RPMI7951 (cell line): ENCODE measurements at places on chromosomes 16 and 17. TPM values are rescaled to one million over a fixed set of nuclear protein-coding genes. Genes with fewer than 3 reads are reported as not detected.

DNA sequence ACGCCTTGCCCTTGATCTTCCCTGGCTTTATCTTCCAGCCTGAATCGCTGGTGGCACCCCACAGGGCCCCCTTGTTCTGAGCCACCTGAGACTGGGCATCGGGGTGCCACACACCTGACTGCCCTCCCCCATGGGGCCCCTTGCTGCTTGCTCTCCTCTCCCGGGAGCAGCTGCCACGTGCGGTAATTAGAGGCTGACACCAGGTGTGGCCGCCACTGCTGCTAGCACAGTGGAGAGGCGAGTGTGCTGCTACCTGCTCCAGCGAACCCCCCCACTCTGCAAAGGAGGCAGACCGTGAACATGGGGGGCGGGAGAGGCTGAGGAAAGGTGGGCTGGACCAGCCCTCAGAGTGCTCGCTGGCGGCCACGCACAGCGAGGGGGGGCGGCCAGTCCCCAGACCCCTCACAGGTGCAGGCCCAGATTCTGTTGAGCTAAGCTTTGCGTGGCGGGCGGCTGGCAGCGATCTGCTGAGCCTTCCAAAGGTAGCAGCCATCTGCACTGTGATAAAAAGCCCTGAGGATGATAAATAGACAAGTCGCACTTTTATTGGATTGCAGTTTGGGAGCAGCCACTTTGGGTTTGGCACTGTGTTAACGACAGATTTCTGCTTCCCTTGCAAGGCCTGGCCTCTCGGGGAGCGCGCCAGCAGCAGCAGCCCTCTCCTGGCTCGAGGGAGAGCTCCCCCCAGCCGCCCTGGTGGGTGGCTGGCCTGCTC is 167.9 kb upstream of the GSE1 start:
- no peak for DNase-seq

Gene BIRC5
- total RNA-seq: 157 and 160 TPM in 2 replicates

Gene SCNN1B
- not detected in 2 replicates for total RNA-seq

GRCh38 chr17:15431196-15431595 is 36.2 kb downstream of the CDRT4 start:
- no peak for DNase-seq

DNA sequence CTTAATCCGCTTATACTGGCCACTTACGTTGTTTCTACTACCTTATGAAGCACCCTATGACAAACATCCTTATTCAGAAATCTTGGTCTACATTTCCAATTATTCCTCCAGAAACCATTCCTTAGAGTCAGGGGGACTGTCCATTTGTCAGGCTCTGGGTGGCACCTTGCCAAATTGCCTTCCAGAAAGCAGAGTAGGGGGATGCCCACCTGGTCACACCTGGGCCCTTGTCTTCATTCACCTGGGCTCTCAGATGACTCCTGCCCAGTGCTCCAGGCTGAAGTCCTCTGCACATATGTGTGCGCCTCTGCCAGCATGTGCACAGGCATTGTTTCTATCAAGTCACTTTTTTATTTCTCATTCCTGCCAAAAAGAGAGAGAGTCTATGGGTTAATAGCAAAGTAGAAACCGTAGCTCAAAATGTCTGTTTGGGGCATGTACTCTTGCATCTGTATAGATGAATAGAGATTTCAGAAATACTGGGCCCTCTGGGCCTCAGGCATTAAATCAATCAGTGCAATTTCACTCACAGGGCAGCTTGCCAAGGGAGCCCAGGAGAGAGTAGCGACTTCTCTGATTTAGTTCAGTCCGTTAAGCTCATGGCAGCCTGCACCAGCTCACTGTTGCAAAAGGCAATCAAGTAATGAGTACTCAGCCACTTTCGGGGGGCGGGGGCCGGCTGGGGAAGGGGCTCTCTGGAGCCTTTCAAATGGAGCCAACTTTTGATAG is 104.7 kb downstream of the SOCS1 start:
- DNase-seq: no peak

Gene CCT6B
- 0.72 and 0.78 TPM in 2 replicates for total RNA-seq

GRCh38 chr17:2478458-2478857 is 33.2 kb downstream of the METTL16 start:
- DNase-seq: no peak

DNA sequence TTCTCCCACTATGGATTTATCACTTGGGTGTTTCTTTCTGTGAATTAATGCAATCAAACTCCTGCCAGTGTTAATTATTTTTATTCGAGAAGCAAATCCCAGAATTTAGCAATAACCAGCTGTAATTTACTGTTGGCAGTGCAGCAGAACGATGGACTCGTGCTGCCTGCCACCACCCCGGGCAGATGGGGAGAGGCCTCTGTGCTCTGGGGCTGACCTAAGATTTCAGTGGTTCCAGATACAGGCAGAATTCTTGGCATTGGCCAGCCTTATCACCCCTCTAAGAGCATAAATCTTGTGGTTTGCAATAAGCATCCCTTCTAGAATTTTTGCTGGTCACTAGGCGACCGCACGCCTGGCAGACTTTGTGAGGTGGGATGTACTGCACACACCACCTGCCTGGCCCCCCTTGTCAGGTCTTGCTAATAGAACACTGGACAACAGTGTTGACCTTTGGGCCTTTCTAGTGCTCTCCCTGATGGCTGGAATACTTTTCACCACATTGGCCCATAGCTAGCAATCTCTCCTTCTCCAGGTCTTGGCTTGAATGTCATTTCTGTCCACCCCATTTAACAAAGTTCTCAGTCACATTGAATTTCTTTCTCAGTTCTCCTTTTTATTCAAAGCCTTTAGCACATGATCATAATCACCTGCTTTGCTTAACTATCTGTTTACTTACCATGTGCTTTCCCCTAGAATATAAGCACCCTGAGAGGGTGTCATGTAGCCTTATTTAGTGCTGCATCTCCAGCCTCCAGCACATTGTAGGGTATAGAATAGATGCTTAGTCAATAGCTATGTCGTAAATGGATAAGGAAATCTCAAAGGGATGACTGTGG is 122.1 kb upstream of the DYNLRB2 start:
- DNase-seq: no peak

Gene MT1H
- total RNA-seq: not detected in 2 replicates

DNA sequence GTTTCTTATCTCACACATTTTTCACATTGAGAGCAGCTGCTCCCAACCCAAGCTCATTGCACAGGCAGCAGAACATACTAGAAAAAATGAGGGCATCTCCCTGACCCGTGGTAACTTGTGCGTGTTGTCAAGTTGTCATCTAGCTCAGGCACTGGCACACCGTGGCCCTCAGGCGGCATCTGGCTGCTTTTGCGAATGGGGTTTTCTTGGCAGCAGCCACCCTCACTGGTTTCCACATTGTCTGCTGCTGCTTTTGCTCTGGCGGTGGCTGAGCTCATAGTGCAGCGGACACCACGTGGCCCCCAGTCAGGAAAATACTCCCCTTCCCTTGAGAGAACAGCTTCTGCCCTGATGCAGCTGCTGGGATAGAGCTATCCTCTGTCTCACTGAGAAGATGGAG is 9.4 kb upstream of the TEDC2 start:
- no peak for DNase-seq

Gene PRMT7
- 23.3 and 30.8 TPM in 2 replicates for total RNA-seq

Gene TMEM114
- not detected in 2 replicates for total RNA-seq

- peak; percentile 51 for DNase-seq
Measured at GRCh38 chr17:57604771-57605674, 140.1 kb downstream of the CCDC182 start.

Gene MAP3K14
- 2.9 and 5.7 TPM in 2 replicates for total RNA-seq

DNA sequence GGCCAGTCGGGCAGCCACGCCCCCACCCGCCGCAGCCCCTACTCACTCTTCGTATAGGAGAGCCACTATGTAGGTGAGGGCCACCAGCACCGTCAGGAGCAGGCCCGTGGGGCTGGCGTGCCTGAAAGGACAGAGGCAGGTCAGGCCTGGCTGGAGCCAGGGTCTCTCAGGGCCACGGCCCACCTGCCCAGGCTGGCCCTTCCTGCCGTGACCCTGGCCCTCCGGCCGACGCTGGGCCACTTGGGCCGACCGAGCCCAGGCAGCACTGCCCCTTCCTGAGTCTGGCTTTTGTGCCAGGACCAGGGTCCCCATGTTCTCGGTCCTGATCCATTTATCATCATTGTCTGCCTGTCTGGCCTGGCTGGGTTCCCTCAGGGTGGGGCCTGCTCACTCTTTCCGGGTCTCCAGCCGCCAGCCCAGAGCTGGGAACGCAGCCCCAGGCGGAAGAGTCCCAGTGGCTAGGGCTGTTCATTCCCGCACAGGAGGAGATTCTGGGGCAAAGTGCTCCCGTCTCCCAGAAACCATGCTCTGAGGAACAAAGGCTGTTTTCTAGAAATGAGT is 10.1 kb upstream of the RASD1 start:
- no peak for DNase-seq

Gene COPRS
- total RNA-seq: 148 and 171 TPM in 2 replicates

- no peak for DNase-seq
Measured at GRCh38 chr16:2709588-2709984, 10.4 kb downstream of the PRSS27 start.

GRCh38 chr16:84209989-84210388 is 19.0 kb downstream of the ADAD2 start:
- no peak for DNase-seq

- DNase-seq: no peak
Measured at GRCh38 chr16:66399031-66399430, 28.1 kb upstream of the BEAN1 start.

DNA sequence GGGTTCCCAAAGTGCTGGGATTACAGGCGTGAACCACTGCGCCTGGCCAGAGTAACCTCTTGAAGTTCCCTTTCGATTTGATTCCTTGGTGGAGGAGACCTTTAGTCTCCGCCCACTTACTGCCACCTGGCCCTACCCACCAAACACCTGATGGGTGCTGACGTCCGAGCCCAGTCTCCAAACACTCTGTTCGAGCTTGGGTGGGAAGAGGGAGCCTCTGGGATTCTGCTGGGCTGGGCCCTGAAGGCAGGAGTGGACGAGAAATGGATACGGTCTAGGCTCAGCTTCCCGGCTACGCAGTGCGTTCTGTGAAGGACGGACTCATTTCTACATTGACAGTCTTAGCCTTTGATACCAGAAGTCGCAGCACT is 870 bp upstream of the ITGA3 start:
- no peak for DNase-seq

Gene C16orf96
- total RNA-seq: not detected in 2 replicates

GRCh38 chr17:55062921-55063320 is 94.4 kb downstream of the STXBP4 start:
- DNase-seq: no peak

Gene DNAI2
- not detected in 2 replicates for total RNA-seq

Gene SOST
- total RNA-seq: not detected in 2 replicates

Gene TEX2
- 13.4 and 16.7 TPM in 2 replicates for total RNA-seq

- no peak for DNase-seq
Measured at GRCh38 chr17:32792207-32792606, 84.7 kb downstream of the MYO1D start.

Gene FZD2
- total RNA-seq: 4.7 and 6.6 TPM in 2 replicates

Gene TBC1D28
- not detected in 2 replicates for total RNA-seq

DNA sequence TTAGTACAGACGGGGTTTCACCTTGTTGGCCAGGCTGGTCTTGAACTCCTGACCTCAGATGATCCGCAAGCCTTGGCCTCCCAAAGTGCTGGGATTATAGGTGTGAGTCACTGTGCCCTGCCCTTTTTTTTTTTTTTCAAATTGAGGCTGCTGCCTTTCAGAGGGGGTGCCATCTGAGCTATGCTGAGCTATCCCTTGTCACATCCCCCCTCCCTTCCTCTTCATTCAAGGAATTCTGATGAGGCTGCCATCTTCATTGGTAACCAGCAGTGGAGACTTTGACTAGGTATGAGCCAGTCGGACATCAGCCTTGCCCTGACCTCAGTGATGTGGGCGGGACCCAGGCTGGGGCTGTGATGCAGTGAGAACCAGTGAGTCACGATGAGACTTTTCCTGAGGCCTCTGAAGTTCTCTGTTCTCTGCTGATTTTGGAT is 24.4 kb upstream of the GPT2 start:
- DNase-seq: peak; percentile 92

GRCh38 chr16:70437582-70438557 is 1.0 kb downstream of the ST3GAL2 start:
- DNase-seq: peak; percentile 58

DNA sequence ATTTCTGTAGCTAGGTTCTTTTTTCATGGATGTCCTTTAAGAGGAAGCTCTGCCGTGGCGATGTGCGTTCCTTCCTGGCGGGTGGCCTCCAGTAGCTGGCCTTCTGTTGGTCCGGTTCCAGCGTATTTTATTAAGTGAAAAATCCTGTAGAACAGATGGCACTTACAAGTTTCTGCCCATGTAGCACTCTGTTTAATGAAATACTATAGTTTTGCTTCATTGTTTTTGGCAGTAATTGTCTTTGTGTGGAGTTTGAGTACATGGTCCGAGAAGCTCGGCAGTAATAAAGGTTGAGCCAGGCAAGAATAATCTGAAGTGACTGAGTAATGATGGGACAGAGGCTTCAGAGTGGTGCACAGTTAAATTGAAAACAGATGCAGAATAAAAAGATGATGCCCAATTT is 20.4 kb downstream of the USP10 start:
- DNase-seq: no peak

DNA sequence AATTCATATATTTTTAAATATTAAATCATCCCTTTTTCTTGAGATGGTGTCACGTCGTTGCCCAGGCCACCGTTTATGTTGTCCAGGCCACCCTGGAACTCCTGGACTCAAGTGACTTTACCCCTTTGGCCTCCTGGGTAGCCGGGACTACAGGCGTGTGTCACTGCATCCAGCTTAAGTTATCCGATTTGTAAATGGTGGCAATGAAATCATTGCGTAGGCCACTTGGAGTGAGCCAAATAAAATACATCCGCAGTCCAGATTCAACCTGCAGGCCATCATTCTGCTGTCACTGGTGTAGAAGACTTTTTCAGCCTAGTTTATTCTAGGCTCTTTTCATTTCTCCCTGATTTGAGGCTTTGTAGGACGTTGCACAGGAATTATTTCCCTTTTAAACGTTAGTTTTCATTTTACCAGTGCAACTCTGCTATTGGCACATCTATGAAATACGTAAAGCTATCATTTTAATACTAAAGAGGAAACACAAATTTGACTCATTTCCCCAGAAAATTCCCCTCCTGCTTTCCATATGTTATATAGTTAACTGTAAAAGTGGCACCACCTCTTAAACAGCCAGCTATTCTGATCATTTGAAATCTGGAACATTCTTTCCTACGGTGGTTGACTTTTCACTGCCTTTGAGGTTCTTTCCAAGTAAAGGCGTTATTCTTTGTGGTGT is 449.8 kb downstream of the MAF start:
- DNase-seq: no peak

GRCh38 chr16:77383606-77384187 is 51.1 kb downstream of the ADAMTS18 start:
- DNase-seq: no peak

GRCh38 chr16:4212211-4212933 is 29.5 kb downstream of the SRL start:
- no peak for DNase-seq

Gene UNKL
- total RNA-seq: 4.8 and 8.8 TPM in 2 replicates

- DNase-seq: peak; percentile 80
Measured at GRCh38 chr16:81730090-81731051, 48.7 kb upstream of the PLCG2 start.
